Esophagus mucosa (tissue), 1 donor: ENCODE measurements at places on chromosomes 7 and 10. TPM values are rescaled to one million over a fixed set of nuclear protein-coding genes. Genes with fewer than 3 reads are reported as not detected.
A peak's percentile ranks its signal among the peaks of the same experiment; 100 is the strongest.

DNA sequence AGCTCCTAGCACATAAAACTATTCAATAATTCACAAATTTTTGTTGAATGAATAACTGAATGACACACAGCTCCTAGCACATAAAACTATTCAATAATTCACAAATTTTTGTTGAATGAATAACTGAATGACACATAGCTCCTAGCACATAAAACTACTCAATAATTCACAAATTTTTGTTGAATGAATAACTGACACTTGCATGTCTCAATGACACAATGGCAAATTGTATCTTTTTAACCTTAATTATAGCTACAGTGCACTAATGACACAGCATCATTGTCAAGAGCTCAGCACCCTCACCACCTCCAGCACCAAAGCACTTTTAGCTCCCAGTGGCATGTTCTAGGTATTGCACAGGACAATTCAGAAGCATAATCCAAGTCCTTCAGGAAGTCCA, 131.6 kb downstream of the PDE1C start:
- ATAC-seq: no peak

DNA sequence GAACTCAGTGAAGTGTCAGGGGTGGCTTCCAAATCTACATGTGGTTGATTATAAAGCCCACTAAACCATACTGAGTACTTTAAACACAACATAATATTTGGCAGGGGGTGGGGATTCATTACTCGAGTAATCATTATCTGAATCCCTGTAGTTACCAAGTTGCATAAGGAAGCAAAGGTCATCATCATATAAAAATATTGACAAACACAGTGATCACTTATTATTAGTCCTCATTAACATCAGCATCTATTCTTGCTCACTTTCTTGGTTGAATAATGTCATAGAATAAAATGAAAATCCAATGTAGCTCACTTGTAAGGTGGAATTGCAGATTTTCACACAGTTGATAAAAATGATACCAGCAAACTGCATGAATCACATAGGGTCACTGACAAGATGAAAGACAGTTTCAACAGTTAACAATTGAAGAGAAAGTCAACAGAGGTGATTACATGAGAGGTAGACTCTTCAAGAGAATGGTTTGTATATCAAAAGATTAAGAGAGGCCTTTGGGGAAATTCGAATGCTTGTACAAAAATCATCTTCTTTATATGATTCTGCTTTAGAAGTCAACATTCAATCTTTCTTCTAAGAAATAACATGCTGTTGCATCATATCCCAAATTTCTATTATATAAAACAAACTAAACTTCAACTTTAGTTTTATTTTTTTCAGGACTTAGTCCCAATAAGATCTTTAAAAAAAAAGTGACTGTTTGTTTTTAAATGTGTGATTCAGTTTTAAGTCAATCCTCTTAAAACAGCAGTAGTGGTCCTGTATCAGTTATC, 185.5 kb upstream of the KLF14 start:
- no peak for ATAC-seq

- ATAC-seq: peak; percentile 93
These were observed 87.4 kb upstream of the TNS3 start for GRCh38 chr7:47669178-47669891.

Gene AFAP1L2
- 22.8 TPM for total RNA-seq

Gene TMUB1
- total RNA-seq: 23.2 TPM

Gene GIMAP2
- total RNA-seq: 1.1 TPM
